ENCODE measurements at places on chromosomes 6 and 20.

DNA sequence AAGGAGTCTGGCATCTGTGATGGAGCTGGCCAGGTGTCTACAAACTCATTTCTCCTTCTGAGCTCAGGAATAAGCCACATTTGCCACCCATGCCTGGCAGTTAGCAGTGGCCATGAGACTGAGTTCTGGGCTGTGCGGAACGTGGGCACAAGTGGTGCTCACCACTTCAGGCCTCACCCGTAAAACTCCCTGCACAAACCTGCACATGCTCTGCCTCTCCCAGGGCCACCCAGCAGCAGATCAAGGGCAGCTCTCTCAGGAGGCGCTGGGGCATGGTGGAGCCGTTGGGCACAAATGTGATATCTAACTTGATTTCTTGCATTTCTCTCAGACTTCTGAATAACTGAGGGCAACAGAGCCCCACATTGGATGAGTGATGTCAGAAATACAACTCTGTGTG, 269.5 kb downstream of the HIVEP2 start:
- no peak for DNase-seq

DNA sequence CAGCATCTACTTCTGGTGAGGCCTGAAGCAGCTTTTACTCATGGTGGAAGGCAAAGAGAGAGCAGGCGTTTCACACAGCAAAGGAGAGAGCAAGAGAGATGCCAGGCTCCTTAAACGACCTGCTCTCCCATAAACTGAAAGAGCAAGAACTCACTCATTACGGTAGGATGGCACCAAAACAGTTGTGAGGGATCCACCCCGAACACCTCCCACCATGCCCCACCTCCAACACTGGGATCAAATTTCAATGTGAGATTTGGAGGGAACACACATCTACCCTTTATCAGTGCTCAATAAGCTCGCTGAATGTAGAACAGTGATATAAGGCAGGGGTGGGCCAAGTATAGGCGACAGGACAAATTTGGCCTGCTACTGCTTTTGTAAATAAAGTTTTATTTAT, 244.6 kb downstream of the ESR1 start:
- no peak for DNase-seq

GRCh38 chr6:34225551-34225950, 11.1 kb upstream of the HMGA1 start:
- no peak for DNase-seq

GRCh38 chr20:46541229-46541935, 9.1 kb downstream of the OCSTAMP start:
- no peak for DNase-seq

DNA sequence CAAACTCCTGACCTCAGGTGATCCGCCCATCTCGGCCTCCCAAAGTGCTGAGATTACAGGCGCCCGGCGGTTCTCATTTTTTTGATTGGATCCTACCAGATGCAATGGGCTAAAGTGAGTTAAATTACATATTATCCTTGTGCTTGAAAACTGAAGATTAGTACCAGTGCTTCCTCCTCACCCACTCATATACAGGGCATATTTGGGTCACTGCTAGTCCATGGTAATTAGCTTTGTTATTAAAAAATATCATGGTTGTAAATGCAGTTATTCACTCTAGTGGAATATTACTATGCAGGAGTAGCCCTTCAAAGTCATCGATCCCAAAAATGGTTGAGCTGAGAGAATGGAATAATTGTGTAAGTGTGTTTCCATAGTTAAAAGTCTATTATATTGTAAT, 26.5 kb downstream of the ZNF292 start:
- DNase-seq: no peak

DNA sequence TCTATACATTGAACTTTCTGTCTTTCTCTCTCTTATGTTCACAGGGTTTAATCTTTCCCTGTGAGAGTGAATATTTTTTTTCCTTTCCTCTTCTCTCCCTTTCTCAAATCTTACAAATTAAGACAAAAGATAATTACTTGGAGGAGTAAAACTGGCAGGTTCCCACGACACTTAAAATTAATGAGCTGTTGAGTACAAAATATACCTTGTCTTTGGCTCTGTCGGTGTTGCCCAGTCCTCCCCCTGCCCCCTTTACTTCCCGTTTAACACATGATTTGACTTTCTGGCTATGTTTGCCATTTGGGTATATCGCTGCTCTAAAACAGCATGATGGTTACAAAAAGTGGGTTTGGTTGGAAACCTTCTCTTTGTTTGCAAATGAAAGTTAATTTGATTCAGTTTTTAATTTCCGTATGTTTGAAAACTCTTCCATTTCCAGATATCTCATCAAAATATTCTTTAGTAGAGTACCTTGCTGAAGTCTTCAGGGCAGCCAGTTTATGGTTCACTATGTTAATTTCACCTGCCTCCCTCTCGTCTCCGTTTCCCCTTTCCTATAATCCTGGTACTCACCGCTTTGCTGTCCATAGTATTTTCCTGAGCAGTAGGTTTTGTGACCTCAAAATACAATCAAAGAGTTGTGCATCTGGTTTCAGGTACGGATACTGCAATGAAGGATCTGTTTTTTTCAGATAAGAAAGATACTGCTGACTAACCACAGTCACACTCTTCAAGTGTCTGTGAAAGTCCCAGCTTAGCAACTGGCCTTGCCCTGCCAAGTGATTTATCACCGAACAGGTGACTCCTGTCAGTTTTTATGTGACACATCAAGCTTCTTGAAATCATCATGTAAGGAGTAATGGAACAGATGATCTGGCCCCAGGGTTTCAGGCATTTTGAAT, 181.2 kb downstream of the DTNBP1 start:
- no peak for DNase-seq

GRCh38 chr6:82143041-82143481, 104.5 kb downstream of the IBTK start:
- no peak for DNase-seq

DNA sequence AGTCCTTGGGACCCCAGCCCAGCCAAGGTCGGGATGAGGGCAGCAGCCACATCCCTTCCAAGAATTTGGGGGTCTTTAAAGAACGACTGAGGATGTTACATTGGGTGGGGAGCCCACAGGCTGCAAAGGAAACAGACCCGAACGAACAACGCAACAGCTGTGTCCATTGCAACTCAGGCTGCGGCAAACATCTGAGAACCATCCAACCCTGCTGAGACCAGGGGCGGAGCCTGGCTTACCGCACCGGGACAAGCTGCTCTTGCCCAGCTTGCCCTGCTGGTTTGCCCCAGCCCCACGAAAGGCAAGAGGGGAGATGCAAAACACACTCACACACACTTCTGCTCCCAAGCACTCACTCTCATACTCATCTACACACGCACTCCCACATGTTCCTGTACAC, 21.5 kb upstream of the TAF4 start:
- DNase-seq: no peak

GRCh38 chr6:52839124-52840055, 1.2 kb downstream of the GSTA5 start:
- peak; percentile 64 for DNase-seq

GRCh38 chr6:28567506-28567905, 41.8 kb downstream of the GPX5 start:
- DNase-seq: no peak

- DNase-seq: peak; percentile 76
These were observed 131.2 kb upstream of the CDH4 start for GRCh38 chr20:61120595-61121515.

GRCh38 chr6:151773382-151773781, 34.1 kb upstream of the ESR1 start:
- DNase-seq: no peak

DNA sequence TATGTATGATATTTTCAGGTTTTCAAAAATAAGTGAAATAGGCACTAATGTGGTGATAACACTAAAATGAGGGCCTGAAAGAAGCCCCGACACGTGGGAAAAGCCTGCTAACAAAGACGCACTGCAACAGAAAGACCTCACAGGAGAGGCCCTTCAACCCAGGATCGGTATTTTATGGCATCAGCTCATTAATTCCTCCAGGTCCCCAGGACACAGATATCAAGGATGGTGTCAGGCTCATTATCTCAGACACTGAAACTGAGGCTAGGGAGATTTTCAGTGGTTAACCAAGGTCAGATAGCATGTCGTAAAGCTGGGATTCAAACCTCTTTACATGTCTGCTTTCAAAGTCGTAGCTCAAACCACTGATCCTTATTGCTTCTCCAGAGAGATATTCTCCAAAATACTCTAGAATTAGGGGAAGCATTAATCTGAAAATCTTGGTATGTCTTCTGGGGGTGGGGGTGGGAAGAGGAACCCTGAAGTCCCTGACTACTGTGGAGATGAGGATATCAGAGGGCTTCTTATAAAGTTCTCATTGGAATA, 64.1 kb downstream of the PPP1R3G start:
- no peak for DNase-seq

DNA sequence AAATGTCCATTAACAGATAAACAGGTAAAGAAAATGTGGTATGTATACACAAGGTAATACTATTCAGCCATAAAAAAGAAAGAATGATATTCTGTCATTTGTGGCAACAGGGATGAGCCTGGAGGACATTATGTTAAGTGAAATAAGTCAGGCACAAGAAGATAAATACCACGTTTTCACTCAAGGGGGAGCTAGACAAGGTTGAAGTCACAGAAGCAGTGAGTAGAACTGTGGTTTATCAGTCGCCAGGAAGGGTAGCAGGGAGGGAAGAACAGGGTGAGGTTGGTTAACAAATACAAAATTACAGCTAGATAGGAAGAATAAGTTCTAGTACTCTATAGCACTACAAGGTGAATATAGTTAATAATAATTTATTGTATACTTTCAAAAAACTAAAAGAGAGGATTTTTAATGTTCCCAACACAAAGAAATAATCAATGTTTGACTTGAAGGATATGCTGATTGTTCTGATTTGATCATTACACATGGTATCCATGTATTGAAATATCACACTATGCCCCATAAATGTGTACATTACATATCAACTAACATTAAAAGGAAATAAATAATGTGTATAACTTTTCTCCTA, 21.1 kb downstream of the RTN4IP1 start:
- DNase-seq: peak; percentile 65

DNA sequence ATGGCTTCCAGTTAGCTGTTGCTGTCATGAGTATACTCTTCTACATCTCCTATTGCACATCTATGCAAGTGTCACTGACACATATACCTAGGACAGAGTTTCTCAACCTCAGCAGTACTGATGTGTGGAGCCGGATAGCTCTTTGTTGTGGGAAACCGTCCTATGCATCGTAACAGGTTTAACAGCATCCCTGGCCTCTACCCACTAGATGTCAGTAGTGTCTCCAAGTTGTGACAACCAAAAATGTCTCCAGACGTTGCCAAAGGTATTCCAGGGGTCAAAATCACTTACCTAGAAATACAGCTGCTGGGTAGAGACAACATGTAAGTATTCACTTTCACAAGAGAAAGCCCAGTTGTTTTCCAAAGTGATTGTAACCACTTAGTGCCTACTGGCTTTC, 637.6 kb downstream of the RNF144B start:
- no peak for DNase-seq

DNA sequence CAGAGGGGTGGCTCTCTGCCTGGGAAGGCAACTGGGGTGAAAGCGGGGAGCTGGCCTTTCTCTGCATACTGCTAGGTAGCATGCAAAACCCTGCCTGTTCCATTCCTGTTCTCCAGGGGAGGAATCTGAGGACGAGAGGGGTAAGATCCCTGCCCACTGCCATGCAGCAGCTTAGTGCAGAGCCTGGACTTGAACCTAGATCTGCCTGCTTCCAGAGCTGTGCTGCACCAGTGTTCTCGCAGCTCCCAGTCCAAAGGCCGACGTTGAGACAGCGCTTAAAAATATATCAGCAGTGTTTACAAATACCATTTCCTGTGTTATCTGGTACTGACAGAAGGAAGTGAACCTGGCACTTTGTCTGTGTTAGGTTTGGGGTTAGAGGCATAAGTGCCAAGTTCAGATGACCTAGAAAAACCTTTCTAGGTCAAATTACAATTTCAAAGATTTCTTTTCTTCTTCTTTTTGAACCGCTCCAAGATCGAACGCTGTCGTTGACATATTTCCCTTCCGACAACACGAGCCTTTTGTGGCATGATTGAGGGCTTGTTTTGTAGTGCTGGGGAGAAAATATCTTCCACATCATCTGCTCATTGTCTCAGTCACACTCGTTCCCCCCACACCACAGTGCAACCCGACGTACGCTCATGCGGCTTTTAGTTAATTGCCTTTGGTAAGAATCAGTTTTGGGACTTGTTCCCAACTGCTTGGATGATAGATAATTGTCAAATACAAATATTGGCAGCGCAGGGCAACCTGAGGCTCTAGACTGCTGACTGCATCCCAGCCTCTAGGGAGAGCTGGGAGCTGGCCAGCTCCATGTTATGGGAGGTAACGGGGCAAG, 44.6 kb downstream of the TOX2 start:
- peak; percentile 24 for DNase-seq

DNA sequence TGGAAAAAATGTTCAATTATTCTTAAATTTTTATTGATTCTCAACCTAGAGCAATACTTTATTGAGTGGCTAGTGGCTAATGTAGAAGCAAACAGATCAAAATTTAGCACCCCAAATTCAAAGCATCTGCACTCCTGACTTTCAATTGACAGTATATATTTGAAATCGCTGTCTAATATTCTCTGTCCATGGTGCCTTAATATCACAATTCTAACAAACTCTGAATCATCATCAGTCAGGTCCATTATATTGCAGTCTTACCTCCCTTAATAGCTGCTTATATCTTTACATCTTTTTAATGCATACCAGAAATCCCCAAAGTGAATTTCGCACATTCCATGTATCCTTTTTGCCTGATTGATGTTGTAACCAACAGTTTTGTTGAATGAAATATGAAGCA, 134.9 kb downstream of the THEMIS start:
- DNase-seq: no peak

DNA sequence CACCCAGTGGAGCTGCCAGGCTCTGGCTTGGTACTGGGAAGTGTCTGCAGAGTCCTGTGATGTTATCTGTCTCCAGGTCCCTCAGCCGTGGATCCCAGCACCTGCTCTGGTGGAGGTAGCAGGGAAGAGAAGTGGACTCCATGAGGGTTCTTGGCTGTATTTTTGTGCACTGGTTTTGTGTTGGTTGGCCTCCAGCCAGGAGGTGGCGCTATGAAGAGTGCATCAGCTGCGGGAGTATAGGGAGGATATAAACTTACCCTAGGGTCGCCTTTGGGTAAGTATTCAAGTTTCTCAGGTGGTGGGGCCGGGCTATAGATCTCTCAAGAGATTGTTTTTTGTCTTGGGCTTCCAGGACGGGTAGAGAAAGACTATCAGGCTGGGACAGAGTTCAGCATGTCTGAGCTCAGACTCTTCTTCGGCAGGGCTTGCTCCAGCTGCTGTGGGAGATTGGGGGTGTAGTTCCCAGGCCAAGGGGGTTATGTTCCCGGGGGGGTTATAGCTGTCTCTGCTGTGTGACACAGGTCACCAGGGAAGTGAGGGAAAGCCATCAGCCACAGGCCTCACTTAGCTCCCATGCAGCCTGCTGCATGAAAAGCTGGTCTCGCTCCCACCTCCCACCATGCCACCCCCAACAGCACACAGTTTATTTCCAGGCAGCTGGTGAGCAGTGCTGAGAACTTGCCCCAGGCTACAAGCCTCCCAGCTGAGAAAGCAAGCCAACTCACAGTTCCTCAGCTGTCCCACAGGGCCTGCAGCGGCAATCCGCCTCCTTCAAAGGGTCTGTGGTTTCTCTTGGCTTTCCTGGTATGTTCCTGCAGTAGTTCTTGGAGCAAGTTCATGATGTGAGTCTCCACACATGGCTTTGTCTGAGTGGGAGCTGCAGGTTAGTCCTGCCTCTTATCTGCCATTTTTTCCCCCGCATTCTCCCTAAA, 115.7 kb downstream of the AIG1 start:
- no peak for DNase-seq
